T-helper 9 cell (primary cell): ENCODE measurements at places on chromosomes 11 and 22.

DNA sequence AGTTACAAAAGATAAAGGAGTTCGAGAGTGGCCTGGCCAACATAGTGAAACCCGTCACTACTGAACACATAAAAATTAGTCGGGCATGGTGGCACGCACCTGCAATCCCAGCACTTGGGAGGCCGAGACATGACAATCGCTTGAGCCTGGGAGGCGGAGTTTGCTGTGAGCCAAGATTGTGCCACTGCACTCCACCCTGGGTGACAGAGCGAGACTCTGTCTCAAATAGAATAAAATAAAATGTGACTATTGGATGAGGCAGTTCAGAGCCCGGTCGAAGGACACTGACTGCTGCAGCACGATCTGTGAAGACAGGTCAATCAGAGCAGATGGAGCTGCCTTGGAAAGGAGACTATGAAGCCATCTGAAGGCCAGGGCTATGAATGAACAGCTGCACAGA lies 37.7 kb upstream of the ANO1 start:
- no peak for DNase-seq

DNA sequence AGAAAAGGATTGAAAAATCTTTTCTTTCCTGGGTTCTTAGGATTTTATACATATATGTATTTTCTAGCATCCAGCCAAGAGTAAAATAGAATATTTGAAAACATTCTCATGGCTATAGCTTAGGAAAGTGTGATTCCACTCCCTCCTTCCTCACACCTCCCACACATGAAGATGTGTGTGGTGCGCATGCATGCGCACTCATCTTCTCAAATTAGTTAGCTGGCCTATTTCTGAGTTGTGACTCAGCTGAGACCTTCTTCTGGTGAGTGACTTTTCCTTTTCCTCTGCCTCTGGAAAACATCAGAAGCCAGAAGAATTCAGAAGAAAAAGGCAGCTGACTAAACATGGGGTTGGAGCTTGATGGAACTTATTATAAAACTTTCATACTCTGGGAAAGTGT lies 149.8 kb downstream of the OR4C45 start:
- no peak for DNase-seq

- no peak for DNase-seq
Observed at GRCh38 chr11:57277845-57278720, 41.0 kb upstream of the APLNR start.

DNA sequence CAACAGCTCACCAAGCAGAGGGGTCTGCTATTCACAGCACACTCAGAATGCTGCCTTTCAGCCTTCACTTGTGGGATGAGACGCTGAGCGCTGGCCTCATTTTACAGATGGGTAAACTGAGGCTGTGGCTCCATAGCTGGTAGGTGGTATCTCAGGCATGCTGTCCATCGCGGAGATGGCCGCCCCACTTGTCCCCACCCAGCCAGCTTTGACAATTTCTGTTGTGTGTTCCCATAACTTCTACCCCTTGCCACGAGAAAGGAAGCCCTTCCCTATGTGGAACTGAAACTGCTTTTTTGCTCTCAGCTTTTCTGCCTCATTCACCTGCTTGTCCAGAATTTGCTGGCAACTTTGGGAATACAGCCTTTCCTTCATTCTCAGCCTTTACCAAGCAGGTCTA lies 36.1 kb upstream of the NNMT start:
- DNase-seq = no peak

GRCh38 chr11:106961518-106961917 lies 56.8 kb downstream of the GUCY1A2 start:
- no peak for DNase-seq

DNA sequence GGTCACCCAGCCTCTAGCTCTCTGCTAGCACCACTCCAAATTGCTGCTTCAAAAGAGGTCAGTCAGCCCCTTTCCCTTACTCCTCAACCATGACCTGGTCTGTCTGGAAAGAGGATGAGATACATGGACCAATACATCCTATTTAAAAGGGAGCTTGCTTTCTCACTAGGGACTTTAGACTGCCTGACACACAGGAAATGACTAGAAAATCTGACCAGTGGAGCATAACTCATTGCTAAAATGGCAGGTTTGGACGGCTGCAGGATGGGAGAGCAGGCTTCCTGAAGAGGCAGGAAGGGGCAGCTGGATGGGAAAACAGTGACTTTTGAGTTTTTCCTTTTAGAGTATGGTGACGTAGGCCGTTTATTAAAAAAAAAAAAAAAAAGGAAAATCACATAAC lies 25.3 kb downstream of the STIM1 start:
- DNase-seq = no peak

- no peak for DNase-seq
Observed at GRCh38 chr22:48630848-48631247, 1196.8 kb downstream of the BRD1 start.

GRCh38 chr11:61414547-61414946 lies 15.2 kb downstream of the CPSF7 start:
- DNase-seq = no peak

DNA sequence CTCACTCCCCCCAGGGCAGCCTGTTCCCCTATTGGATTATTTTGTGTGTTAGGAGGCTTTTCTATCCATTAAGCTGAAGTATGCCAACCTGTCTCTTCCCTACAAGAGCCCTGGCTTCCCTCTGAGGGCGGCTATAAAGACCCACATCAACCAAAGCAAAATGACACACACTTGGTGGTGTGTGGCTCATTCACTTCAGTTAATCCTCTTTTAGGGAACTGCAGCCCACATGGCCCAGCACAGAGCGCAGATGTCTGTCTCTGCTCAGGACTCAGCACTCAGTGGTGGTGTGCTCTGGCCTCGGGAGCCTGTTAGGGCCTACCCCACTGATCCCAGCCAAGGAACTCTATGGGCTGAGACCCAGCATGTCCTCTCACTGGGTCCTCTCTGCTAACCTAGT lies 32.2 kb upstream of the LRRC10B start:
- no peak for DNase-seq
